SK-N-SH (cell line): ENCODE measurements at places on chromosomes 1 and 21.

GRCh38 chr1:96096613-96097321 is 624.8 kb upstream of the PTBP2 start:
- no peak for DNase-seq
- no peak overlapping the region for H3K4me3 ChIP-seq

- no peaks in the 10 kb centered on the region for H3K27me3 ChIP-seq
- H3K4me3 ChIP-seq, result peak overlapping the region; percentile 96
- peaks cover 4% of the 10 kb centered on the region for H3K36me3 ChIP-seq
- H3K4me1 ChIP-seq, result peaks cover 25% of the 10 kb centered on the region
Observed at GRCh38 chr1:55214934-55215193, 300 bp downstream of the USP24 start.

- H3K4me1 ChIP-seq, result peaks cover 57% of the 10 kb centered on the region
- peak overlapping the region; percentile 80; the same call in 1 of the 2 replicates for H3K27ac ChIP-seq
- H3K4me3 ChIP-seq, result peak overlapping the region; percentile 88
- peaks cover 6% of the 10 kb centered on the region; the same call in 1 of the 2 replicates for H3K36me3 ChIP-seq
Observed at GRCh38 chr21:44869781-44870747, 3.4 kb downstream of the PTTG1IP start.

DNA sequence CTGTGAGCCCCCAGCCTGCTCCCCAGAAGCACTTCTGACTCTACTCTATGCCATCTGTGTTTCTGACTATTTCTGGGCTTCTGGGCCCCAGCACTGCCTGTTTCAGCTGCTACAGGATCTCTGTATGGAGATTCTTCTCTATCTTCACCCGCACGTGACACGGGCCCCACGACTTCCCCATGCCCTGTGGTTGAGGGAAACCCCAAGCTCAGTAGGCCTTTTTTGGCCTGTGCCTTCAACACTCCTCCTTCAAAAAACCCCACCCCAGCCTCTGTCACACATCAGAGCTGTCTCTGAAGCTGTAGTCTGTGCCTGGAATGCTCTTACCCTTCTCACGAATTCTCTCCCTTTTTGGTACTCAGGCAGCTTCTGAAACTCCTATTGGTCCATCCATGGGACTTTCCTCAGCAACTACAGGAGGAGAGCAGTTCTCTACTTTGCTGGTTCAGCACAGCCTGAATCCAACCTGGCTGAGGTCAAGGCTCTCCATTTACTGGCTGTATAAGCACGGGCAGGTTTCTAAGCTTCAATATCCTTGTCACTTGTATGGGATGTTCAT is 2.0 kb upstream of the NID1 start:
- no peaks in the 10 kb centered on the region for H3K4me1 ChIP-seq
- H3K27me3 ChIP-seq, result no peaks in the 10 kb centered on the region
- no peak overlapping the region for H3K4me3 ChIP-seq
- H3K27ac ChIP-seq, result no peak overlapping the region

GRCh38 chr1:40984066-40984465 is 4.6 kb downstream of the CTPS1 start:
- H3K27ac ChIP-seq, result no peak overlapping the region
- H3K27me3 ChIP-seq, result no peaks in the 10 kb centered on the region
- DNase-seq, result no peak
- H3K4me3 ChIP-seq, result no peak overlapping the region
- peaks cover 46% of the 10 kb centered on the region for H3K36me3 ChIP-seq

- H3K4me1 ChIP-seq, result no peaks in the 10 kb centered on the region
- no peaks in the 10 kb centered on the region for H3K36me3 ChIP-seq
- DNase-seq, result no peak
- no peak overlapping the region for H3K4me3 ChIP-seq
- H3K27ac ChIP-seq, result no peak overlapping the region; the same call in 1 of the 2 replicates
Observed at GRCh38 chr1:76938304-76938703, 71.0 kb downstream of the ST6GALNAC5 start.

DNA sequence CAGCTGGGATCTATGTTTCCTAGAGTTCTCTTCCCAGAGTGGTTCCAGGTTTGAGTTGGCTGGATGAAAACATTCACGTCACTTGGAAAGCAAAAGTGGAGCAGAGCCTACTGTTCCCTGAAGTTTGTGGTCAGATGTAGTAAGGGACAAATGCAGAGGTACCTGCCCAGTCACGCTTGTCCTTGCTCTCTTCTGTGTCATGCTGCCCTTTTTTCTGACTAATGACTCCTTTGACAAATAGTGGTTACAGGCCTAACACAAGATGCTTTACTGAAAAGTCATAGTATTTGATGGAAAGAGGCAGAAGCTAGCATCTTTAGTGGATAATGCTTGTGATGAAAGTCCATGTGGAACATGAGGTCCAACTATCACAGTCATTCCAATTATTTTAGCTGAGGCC is 881.4 kb upstream of the B3GALT2 start:
- H3K27me3 ChIP-seq, result no peaks in the 10 kb centered on the region
- no peak overlapping the region for H3K4me3 ChIP-seq
- no peaks in the 10 kb centered on the region for H3K4me1 ChIP-seq
- H3K36me3 ChIP-seq, result no peaks in the 10 kb centered on the region

- H3K27me3 ChIP-seq, result no peaks in the 10 kb centered on the region
- H3K4me3 ChIP-seq, result no peak overlapping the region
- no peak overlapping the region for H3K27ac ChIP-seq
- no peak for DNase-seq
Observed at GRCh38 chr1:17213148-17213781, 8.3 kb downstream of the PADI1 start.

GRCh38 chr1:171890131-171890530 is 48.8 kb downstream of the DNM3 start:
- H3K36me3 ChIP-seq, result no peaks in the 10 kb centered on the region
- H3K4me3 ChIP-seq, result no peak overlapping the region
- no peak overlapping the region for H3K27ac ChIP-seq
- H3K4me1 ChIP-seq, result no peaks in the 10 kb centered on the region
- no peak for DNase-seq

DNA sequence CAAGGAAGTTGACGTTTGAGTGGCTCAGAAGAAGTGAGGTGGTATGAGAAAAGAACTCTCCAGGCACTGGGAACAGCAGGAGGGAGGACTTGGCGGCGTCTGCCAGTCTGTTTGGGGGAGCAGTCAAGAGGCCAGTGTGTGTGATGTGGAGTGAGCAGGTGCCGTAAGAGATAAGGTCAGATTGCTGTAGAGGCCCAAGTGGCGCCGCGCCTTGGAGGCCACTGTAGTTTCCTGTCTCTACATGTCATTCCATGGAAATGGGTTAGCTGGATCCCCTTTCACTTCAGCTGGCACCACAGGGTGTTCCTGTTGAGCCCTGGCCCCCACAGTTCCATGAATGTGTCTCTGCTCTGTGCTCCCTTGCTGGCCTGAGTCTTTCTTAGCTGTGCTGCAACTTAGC is 35.5 kb upstream of the PTPRF start:
- H3K27me3 ChIP-seq, result no peaks in the 10 kb centered on the region
- H3K36me3 ChIP-seq, result no peaks in the 10 kb centered on the region
- no peak for DNase-seq
- H3K27ac ChIP-seq, result no peak overlapping the region

GRCh38 chr1:172561252-172561651 is 28.3 kb downstream of the SUCO start:
- H3K27ac ChIP-seq, result no peak overlapping the region
- H3K4me3 ChIP-seq, result no peak overlapping the region
- H3K4me1 ChIP-seq, result peaks cover 1% of the 10 kb centered on the region
- peaks cover 64% of the 10 kb centered on the region for H3K36me3 ChIP-seq
- no peaks in the 10 kb centered on the region for H3K27me3 ChIP-seq

DNA sequence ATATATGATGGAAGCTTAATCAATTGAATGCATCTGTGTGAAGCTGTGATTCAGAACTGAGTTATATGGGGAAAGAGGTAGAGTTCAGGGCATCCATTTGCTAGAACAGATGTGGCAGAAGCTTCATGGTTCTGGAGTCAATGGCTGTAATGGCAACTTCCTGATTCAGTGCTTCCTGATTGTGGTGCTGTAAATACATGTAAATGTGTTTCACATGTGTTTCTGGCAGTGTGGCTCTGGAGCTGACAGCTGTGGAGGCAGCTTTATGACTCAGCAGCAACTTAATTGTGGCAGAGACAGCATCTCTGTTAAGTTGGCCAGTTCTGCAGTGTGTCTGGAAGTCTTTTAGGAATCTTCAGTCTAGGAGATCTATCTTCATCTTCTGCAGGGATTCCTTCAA is 226.6 kb upstream of the ZRANB2 start:
- H3K27ac ChIP-seq, result no peak overlapping the region
- no peak overlapping the region for H3K4me3 ChIP-seq
- no peaks in the 10 kb centered on the region for H3K27me3 ChIP-seq
- peak; percentile 7 for DNase-seq
- H3K4me1 ChIP-seq, result no peaks in the 10 kb centered on the region; the same call in none of the 2 replicates

DNA sequence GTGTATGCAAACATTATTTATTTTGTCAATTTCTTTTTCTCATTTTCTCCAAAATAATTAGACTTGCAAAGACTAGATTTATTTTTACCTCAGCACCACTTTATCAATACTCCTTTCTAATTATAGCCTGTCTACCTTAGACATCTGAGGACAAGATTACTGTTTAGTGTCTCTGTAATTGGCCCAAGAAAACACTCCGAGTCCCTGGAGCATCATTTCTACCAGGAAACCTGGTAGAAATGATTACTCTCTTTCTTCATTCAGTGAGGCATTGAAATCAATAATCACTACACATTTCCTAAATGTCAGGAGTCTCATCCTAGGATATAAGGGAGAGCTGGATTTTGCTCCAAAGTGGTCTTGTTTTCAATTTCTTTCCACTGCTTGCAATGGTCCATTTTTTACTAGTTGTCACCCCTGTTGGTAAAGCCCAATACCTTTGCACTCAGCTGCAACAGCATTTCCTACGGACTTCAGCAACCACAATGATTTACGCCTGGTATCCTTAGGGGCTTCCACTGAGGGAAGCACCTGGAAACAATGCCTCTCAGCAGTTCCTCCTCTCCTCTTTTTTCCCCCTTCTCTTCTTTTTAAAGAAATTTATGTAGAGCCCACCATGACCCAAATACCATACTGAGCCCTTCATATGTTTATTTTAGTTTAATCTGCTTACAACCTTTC is 64.6 kb downstream of the GRIK1 start:
- no peak overlapping the region for H3K27ac ChIP-seq
- peaks cover 6% of the 10 kb centered on the region; the same call in 1 of the 2 replicates for H3K27me3 ChIP-seq
- H3K4me3 ChIP-seq, result no peak overlapping the region

DNA sequence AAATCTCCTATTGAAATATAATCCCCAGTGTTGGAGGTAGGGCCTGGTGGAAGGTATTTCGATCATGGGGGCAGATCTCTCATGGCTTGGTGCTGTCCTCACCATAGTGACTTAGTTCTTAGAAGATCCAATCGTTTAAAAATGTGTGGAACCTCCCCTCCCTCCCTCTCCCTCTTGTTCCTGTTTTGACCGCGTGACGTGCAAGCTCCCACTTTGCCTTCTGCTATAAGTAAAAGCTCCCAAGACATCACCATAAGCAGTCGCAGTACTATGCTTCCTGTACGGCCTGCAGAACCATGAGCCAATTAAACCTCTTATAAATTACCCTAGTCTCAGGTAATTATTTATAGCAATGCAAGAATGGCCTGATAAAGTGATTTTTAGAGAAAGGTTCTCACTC is 10.9 kb upstream of the RGS2 start:
- no peak overlapping the region for H3K27ac ChIP-seq
- H3K4me3 ChIP-seq, result no peak overlapping the region
- no peaks in the 10 kb centered on the region for H3K36me3 ChIP-seq
- no peaks in the 10 kb centered on the region for H3K4me1 ChIP-seq
